Stimulated activated CD4-positive, alpha-beta T cell treated with anti-CD3 and anti-CD28 coated beads, Interleukin-12 subunit alpha, Interleukin-12 subunit beta, amount 100 ng/mL, for 4 hours (primary cell): ENCODE measurements at places on chromosomes 5 and 9.

GRCh38 chr5:150108711-150109514 is 22.6 kb upstream of the CSF1R start:
- DNase-seq: no peak

- no peak for DNase-seq
Measured at GRCh38 chr9:69155341-69156030, 18.6 kb upstream of the TJP2 start.

- no peak for DNase-seq
Measured at GRCh38 chr5:12284604-12285003, 380.4 kb upstream of the CTNND2 start.

- no peak for DNase-seq
Measured at GRCh38 chr9:131579789-131580211, 34.5 kb downstream of the PRRT1B start.

DNA sequence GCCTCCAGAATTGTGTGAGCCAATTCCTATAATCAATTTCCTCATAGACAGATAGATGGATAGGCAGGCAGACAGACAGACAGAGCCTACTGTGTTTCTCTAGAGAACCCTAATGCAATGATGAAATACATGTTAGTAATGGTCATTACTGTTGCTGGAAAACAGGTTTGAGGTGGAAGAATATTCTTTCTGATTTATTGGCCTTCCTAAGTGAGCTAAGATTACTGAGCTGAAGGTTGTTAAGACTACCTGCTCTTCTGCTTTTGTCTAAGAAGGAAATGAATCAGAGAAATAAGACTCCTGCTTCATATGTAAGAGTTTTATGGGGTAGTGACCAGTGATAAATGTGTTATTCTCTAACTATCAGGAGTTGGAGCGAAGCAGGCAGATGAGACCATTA is 219.9 kb downstream of the ELAVL2 start:
- no peak for DNase-seq

DNA sequence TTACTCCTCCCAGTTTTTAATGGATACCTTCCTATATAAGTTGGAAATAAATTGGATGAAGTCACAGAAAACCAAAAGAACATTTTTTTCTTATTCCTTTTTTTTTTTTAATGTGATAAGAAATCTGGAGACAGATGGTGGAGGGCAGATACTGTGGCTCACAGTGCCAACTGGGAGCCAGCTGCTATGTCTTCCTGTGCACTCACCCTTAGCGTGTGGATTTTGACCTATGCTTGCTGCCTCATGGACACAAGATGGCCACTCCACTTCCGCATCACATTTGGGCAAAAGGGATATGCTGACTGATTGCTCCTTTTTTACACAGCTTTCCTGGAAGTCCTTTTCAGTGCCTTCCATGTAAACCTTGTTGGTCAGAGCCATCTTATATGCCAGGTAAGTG is 342.6 kb downstream of the MAN2A1 start:
- DNase-seq: no peak

DNA sequence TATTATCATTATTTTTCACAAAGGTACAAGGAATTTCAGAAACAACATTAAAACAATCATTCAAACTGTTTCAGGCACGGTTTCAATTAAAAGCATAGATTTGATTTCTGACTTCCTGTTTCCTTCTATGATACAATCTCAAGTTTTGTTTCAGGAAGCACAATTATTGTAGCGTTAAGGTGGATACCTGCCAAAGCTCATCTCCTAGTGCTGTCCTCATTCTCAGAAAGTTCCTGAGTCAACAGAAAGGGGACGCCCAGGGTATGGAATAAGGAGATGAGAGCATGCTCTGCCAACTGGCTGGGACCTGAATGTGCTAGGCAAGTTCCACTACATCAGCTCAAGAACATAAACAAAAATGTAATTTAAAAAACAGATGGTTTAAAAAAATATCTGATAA is 2.0 kb upstream of the TRIM14 start:
- no peak for DNase-seq

GRCh38 chr9:86764671-86765343 is 182.5 kb downstream of the GAS1 start:
- DNase-seq: no peak

- DNase-seq: no peak
Measured at GRCh38 chr9:107260437-107261081, 22.5 kb upstream of the RAD23B start.

- DNase-seq: no peak
Measured at GRCh38 chr5:61951295-61951694, 354.7 kb upstream of the KIF2A start.

- DNase-seq: no peak
Measured at GRCh38 chr9:78595200-78595945, 298.4 kb downstream of the PSAT1 start.

- no peak for DNase-seq
Measured at GRCh38 chr9:28678097-28678496, 1104.8 kb upstream of the C9orf72 start.

DNA sequence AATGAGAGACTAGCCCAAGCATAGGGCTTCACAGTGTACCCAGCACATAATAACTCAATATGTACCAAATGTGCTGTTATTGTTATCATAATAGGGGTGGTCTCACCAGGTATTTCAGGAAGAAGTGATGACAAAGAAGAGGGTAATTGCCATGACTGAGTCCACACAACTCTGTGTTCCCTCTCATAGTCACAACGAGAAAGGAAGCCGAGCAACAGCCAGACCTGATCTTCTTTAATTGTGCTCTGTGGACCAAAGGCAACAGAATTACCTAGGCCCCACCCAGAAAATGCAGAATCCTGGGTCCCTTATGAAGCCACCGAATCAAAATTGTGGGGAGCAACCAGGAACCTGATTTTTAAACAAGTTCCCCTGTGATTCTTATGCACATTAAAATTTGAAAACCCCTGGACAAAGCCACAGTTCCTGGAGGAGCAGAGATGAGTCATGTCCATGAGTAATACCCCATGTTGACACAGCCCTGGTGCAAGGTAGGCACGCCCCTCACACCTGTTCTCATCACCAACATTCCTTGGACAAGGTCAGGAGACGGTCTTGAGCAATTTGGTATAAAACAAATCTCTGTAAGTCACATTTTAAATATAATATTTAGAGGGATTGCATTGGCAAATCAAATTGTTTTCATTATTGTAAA is 5.2 kb downstream of the FGF1 start:
- DNase-seq: no peak
